Placental pericyte (primary cell): ENCODE measurements at places on chromosomes 1 and 21. TPM values are rescaled to one million over a fixed set of nuclear protein-coding genes. Genes with fewer than 3 reads are reported as not detected.

MRAP gene
- 0.66 TPM in 1 of 2 replicates, not detected in the other for total RNA-seq

NMNAT2 gene
- total RNA-seq = 0.22 and 6.0 TPM in 2 replicates

HSPB7 gene
- total RNA-seq = 3.7 and 17.7 TPM in 2 replicates

PALMD gene
- 1.4 TPM in 1 of 2 replicates, not detected in the other for total RNA-seq

ZMYND12 gene
- total RNA-seq = 0.14 and 0.66 TPM in 2 replicates

CREG1 gene
- total RNA-seq = 24.3 and 75.7 TPM in 2 replicates

SEC16B gene
- 0.22 and 2.0 TPM in 2 replicates for total RNA-seq

AADACL4 gene
- total RNA-seq = not detected in 2 replicates

FMOD gene
- 0.29 and 7.9 TPM in 2 replicates for total RNA-seq

OR6K3 gene
- total RNA-seq = not detected in 2 replicates

TMEM52 gene
- total RNA-seq = 0.43 and 0.44 TPM in 2 replicates
